Panc1 (cell line): ENCODE measurements at places on chromosomes 16 and 17.

GRCh38 chr17:62629556-62630364, 2.3 kb downstream of the MRC2 start:
- peaks cover 32% of the 10 kb centered on the region for H3K4me1 ChIP-seq
- peak overlapping the region; percentile 75 for H3K27ac ChIP-seq
- DNase-seq, result no peak
- H3K36me3 ChIP-seq, result no peaks in the 10 kb centered on the region

- peaks cover 10% of the 10 kb centered on the region; the same call in 1 of the 2 replicates for H3K36me3 ChIP-seq
- no peaks in the 10 kb centered on the region for H3K4me1 ChIP-seq
- DNase-seq, result no peak
- no peaks in the 10 kb centered on the region for H3K27me3 ChIP-seq
- no peak overlapping the region for H3K4me3 ChIP-seq
Measured at GRCh38 chr16:24966031-24966430, 49.1 kb downstream of the ARHGAP17 start.

GRCh38 chr16:73804456-73804855, 492.2 kb upstream of the PSMD7 start:
- H3K27ac ChIP-seq, result no peak overlapping the region
- H3K36me3 ChIP-seq, result no peaks in the 10 kb centered on the region
- H3K27me3 ChIP-seq, result no peaks in the 10 kb centered on the region

DNA sequence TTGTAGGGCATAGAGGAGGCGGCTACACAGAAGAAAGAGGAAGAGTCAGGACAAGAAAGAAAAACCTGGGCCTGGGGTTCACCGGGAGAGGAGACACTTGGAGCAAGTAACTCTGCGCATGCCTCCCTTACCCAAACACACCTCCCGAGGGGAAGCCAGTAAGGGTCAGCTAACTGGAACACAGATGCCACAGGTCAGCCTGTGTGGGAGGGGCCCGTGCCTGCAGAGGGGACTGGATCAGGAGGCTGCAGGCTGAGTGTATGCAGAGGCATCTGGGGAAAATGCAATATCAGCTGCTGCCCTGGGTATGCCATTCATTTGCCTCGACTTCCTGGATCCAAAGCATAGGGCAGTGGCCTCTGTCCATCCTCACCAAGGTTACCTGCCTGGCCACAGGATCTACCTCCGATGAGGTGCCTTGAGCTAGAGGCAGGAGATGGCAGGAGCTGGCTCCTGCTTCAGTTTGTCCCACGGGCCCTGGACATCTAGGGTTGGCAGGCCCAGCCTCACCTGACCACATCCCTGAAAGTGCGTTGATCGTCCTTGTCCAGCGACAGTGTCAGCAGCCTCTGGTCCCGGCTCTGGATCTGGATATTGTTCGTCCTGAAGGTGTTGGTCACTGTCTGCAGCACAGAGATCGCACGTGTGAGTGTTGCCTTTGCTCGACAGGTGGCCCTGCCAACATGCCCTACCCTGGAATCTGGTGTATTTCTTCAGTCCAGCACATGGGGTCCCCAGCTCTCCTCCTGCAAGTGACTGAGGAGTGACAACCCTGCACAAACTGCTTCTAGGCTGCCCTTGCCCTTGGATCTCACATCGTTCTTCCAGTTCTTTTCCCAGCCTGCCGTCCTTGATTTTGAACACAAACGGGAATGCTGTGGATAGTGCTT, 4.6 kb upstream of the MFSD6L start:
- no peaks in the 10 kb centered on the region for H3K36me3 ChIP-seq
- no peaks in the 10 kb centered on the region for H3K27me3 ChIP-seq
- H3K27ac ChIP-seq, result no peak overlapping the region
- H3K4me1 ChIP-seq, result no peaks in the 10 kb centered on the region

DNA sequence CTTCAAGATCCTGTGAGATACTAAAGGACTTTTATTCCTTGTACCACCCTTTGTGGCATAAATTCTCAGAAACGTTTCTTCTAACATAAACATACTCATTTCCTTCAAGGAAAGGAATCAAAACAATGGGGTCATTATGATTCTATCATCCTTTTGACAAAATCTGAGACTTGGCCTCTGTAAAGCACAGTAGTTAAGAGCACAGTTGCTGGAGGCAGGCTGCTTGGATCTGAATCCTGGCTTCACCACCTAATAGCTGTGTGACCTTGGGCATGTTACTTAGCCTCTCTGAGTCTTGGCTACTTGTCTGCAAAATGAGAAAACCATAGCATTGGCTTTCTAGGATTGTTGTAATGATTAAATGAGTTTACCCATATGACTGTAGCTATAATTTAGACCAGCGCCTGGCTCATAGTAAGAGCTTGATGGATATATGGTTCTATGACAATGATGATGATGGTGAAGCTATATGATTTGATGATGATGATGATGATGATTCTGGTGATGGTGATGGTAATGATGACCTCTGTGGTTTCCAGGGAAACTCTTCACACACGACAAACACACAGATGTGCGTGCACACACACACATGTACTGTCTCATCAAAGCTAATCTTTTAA, 6.1 kb upstream of the KRT31 start:
- no peak for DNase-seq
- H3K4me1 ChIP-seq, result peaks cover 13% of the 10 kb centered on the region
- no peaks in the 10 kb centered on the region for H3K36me3 ChIP-seq
- H3K27me3 ChIP-seq, result no peaks in the 10 kb centered on the region
- no peak overlapping the region for H3K4me3 ChIP-seq
- H3K27ac ChIP-seq, result no peak overlapping the region

DNA sequence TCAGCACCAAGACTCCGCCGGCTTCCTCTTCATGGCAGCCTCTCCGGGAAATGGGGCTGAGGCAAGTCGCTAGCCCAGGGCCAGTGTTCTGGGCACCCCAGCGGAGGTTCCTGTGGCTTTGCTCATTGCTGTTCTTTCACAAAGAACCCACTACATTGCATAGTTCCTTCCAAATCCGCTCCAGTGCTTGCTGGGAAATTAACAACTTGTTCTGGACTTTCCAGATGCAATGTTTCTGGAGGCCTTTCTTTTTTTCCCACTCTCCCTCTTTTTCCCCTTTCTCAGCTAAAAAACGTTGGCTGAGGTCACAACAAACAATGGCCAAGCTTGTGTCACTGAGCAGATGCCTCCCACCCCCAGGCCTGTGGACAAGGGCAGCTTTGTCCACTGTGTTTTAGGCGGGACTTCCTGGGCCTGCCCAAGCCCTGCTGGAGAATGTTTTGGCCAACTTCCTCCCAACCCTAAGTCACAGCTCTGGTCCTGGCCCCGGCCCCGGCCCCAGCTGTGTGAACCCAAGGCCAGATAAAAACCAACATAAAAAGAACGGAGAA, 131.5 kb upstream of the RCVRN start:
- no peak overlapping the region for H3K4me3 ChIP-seq
- H3K36me3 ChIP-seq, result no peaks in the 10 kb centered on the region
- no peaks in the 10 kb centered on the region for H3K4me1 ChIP-seq
- no peak overlapping the region for H3K27ac ChIP-seq
- no peaks in the 10 kb centered on the region for H3K27me3 ChIP-seq

- H3K27me3 ChIP-seq, result no peaks in the 10 kb centered on the region
- H3K36me3 ChIP-seq, result peaks cover 22% of the 10 kb centered on the region
- H3K4me3 ChIP-seq, result no peak overlapping the region
- H3K27ac ChIP-seq, result no peak overlapping the region
- H3K4me1 ChIP-seq, result no peaks in the 10 kb centered on the region
- no peak for DNase-seq
Measured at GRCh38 chr17:7944326-7944725, 12.3 kb downstream of the CNTROB start.

GRCh38 chr17:27921077-27921476, 27.9 kb upstream of the LYRM9 start:
- H3K36me3 ChIP-seq, result no peaks in the 10 kb centered on the region
- no peaks in the 10 kb centered on the region for H3K27me3 ChIP-seq
- H3K27ac ChIP-seq, result no peak overlapping the region
- no peak overlapping the region for H3K4me3 ChIP-seq
- no peaks in the 10 kb centered on the region for H3K4me1 ChIP-seq
- DNase-seq, result no peak

GRCh38 chr16:31094088-31094423, 541 bp downstream of the VKORC1 start:
- no peaks in the 10 kb centered on the region; the same call in 1 of the 2 replicates for H3K36me3 ChIP-seq
- H3K27me3 ChIP-seq, result no peaks in the 10 kb centered on the region
- peak overlapping the region; percentile 97 for H3K4me3 ChIP-seq
- peak overlapping the region; percentile 87 for H3K27ac ChIP-seq
- peaks cover 7% of the 10 kb centered on the region; the same call in 1 of the 2 replicates for H3K4me1 ChIP-seq

DNA sequence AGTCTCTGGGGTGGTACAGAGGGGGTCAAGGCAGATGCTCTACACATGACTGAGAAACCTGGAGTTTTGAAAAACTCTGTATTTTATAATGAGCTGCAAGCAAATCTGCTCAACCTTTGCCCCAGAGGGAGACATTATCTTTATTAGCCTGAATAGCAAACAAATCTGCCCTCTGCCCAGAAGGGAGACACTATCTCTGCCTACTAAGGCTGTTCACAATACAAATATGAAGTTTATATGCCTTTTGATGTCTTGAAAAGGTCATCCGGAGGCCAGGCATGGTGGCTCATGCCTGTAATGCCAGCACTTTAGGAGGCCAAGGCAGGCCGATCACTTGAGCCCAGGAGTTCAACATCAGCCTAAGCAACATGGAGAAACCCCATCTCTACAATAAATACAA, 11.0 kb upstream of the XYLT1 start:
- H3K27me3 ChIP-seq, result peaks cover 6% of the 10 kb centered on the region
- H3K36me3 ChIP-seq, result no peaks in the 10 kb centered on the region

GRCh38 chr17:83179374-83179773, 100.0 kb downstream of the METRNL start:
- no peaks in the 10 kb centered on the region for H3K4me1 ChIP-seq
- H3K27me3 ChIP-seq, result no peaks in the 10 kb centered on the region
- H3K36me3 ChIP-seq, result no peaks in the 10 kb centered on the region
- H3K27ac ChIP-seq, result no peak overlapping the region
- H3K4me3 ChIP-seq, result no peak overlapping the region

DNA sequence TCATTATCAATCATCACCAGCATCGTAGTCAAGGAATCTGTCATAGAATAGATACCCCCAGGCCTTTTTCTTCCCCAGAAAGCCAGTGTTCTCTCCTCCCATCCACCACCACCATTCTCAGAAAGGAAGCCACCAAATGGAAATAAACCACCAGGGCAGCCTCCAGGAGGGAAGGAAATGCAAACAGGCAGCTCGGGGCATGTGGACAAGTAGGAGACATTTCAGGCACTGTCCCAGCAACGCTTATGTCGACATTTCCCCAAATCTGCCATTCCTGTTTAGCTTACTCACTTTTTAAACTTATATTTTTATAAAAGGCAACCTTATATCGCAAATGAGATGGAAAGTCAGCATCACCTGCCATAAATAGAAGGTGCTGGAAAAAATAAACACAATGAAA, 15.8 kb downstream of the EMP2 start:
- no peaks in the 10 kb centered on the region for H3K36me3 ChIP-seq
- no peak for DNase-seq
- H3K27ac ChIP-seq, result no peak overlapping the region
- H3K4me1 ChIP-seq, result no peaks in the 10 kb centered on the region
- no peak overlapping the region for H3K4me3 ChIP-seq

- H3K27me3 ChIP-seq, result no peaks in the 10 kb centered on the region
- no peak overlapping the region for H3K27ac ChIP-seq
- no peak for DNase-seq
- H3K4me1 ChIP-seq, result no peaks in the 10 kb centered on the region
- no peaks in the 10 kb centered on the region for H3K36me3 ChIP-seq
Measured at GRCh38 chr16:78294538-78295225, 195.2 kb downstream of the WWOX start.

DNA sequence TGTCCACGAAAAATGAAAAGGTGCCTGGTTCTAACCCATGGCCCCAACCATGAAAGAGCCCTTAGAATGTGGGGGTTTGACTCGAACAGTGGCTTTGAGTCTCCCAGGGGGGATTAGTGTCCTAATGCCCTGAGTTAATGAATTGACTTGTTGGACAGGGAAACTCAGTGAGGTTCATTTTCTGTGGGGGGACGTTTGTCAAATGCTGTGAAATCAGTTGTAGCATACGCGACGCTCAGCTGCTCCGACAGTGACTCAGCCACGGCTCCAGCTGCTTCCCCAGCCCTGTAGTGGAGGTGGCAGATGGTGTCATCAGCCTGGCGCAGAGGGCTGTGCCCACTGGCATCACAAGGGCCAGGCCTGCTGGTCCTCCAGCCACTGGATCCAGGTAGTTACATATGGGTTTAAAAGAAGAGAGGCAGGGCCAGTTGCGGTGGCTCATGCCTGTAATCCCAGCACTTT, 3.9 kb upstream of the TMEM235 start:
- H3K27me3 ChIP-seq, result no peaks in the 10 kb centered on the region
- H3K27ac ChIP-seq, result no peak overlapping the region
- H3K36me3 ChIP-seq, result peaks cover 7% of the 10 kb centered on the region; the same call in 1 of the 2 replicates
- no peak overlapping the region for H3K4me3 ChIP-seq

GRCh38 chr17:5931616-5932015, 138.6 kb upstream of the WSCD1 start:
- no peaks in the 10 kb centered on the region for H3K36me3 ChIP-seq
- no peak for DNase-seq
- H3K27ac ChIP-seq, result no peak overlapping the region
- H3K27me3 ChIP-seq, result 0 out of 2 replicates have a peak, but pooled peaks cover 2% of the 10 kb centered on the region
- no peaks in the 10 kb centered on the region for H3K4me1 ChIP-seq

DNA sequence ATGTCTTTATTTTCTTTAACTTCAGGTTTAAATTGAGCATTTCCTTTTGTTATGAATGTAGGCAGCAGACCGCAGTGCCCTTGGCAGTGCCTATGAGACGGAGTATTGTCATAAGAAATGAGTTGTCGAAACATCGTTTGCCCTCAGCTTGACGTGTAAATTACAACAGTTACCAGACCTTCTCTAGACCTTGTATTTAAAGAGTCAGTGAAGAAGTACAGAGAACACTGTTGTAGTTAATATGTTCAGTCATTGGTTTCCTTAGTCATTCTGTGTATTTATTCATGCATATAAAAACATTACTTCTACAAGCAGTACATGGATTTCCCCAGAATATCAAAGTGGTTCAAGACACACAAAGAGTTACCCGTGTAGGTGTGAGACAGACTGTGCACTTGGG, 19.0 kb downstream of the IRF8 start:
- no peak overlapping the region for H3K27ac ChIP-seq
- no peaks in the 10 kb centered on the region for H3K27me3 ChIP-seq
- H3K4me1 ChIP-seq, result no peaks in the 10 kb centered on the region; the same call in 1 of the 2 replicates
- no peaks in the 10 kb centered on the region for H3K36me3 ChIP-seq
- DNase-seq, result no peak

- H3K4me3 ChIP-seq, result no peak overlapping the region
- no peaks in the 10 kb centered on the region for H3K36me3 ChIP-seq
- H3K27ac ChIP-seq, result peak overlapping the region; percentile 89
- H3K4me1 ChIP-seq, result peaks cover 67% of the 10 kb centered on the region
- no peaks in the 10 kb centered on the region for H3K27me3 ChIP-seq
- DNase-seq, result no peak
Measured at GRCh38 chr16:53773150-53773846, 69.3 kb downstream of the FTO start.

DNA sequence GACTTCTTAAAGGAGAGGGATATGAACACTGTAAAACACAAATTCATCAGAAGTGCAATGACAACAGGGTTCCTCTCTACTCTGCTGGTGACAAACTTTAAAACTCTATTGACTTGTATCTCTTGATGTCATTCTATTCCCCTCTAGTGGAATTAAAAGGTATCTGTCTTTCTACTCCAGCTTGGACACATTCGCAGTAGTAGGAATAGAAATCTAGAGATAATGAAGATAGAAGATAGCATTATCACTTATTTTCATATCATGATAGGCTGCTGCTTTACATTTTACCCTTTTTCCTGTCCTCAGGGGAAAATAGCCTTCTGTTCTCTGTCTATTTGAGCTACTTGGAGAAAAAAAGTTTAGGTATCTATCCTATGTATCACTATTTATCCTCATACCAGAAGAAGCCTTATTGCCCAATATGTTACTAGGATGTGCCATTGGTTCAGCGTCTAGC, 209.6 kb upstream of the CACNG5 start:
- no peak overlapping the region for H3K27ac ChIP-seq
- no peaks in the 10 kb centered on the region for H3K27me3 ChIP-seq
- no peaks in the 10 kb centered on the region; the same call in 1 of the 2 replicates for H3K36me3 ChIP-seq
